ENCODE measurements at places on chromosomes 2 and 18.

DNA sequence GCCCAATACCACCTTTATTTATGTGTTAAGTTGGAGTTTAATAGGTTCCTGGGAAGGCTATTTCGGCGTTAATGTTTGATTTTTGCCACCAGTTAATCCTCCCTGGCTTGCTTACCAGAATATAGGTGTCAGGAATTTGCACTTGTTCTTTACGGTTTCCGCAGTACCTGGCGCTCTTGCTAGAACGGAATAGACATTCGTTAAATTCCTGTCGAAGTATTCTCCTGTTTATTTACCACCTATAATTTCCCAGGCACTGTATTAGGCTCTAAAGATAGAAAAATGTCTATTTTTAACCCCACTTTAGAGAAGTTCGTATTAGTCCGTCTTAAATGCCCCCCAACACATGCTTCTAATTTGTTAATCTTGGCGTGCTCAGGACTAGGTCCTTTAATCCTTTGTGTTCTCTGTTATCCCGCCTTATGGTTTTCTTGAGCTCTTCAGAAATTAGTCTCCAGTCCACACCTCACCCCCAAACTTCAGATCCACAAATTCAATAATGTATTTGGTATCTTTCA is 575 bp downstream of the CCDC150 start:
- DNase-seq: no peak

- no peak for DNase-seq
Observed at GRCh38 chr2:144412709-144413108, 107.2 kb downstream of the ZEB2 start.

DNA sequence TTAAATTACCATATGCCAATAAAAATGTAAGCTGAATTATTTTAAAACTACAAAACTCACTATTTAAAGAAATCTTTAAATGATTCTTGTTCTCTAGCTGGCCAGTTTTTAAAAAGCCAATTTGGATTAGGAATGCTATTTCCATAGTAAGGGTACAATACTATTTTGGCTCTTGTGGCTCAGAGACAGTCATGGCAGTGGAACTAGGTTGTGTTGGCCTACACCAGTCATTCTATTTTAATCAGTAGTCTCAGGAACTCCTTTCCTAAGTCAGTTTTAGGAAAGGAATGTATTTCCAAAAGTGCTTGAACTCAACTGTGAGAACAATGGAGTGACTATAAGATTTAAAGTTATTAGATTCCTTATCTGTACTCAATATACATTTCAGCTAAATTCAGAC is 5.9 kb downstream of the BOLL start:
- DNase-seq: no peak

DNA sequence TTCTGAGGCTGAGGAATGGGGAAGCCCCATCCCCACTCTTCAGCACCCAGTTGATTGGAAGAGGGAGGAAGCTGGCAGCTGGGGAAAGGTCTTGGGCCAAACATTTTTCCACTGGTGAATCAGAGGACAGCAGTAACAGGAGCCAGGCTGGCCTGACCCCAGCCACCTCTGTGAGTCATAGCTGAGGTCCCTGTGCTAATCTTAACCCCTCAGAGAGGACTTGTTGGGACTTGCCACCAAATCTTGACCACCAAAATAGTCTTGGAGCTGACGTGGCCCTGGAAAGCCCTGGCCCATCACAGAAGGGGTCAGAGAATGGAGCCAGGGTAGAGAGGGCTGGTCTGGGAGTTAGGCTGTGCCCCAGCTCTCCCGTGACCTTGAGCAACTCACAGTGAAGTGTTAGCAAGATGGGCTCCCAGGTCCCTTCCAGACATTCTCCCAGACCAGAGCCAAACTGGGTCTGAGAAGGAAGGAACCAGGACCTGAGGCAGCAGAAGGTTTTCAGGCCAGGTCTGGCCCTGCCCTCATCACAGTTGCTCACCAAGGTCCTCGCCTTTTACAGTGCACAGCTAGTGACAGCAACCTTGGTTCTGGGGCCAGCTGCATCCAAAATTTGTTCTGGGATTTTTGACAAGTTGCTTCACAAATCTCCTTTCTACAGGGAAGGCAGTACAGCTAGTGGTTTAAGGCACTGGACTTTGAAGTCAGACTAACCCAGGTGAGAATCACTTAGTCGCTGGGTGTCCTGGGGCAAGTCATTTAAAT is 266.6 kb downstream of the CYP26B1 start:
- DNase-seq: peak; percentile 19

DNA sequence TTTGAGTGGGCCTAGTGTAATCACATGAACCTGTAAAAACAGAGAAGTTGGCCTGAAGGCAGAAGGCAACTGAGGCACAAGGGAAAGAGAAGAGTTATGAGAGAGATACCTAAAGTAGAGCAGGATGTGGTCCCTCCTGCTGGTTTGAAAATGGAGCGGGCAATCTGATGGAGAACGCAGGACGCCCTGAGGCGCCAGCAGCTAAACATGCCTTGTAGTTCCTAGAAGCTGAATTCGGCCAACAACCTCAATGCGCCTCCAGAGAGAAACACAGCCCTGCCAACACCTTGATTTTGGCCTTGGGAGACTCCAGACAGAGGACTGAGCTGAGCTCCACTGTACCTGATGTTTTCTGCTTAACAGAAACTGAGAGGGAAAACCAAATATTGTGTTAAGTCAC is 469.9 kb downstream of the SOCS6 start:
- DNase-seq: no peak
